ENCODE measurements at places on chromosomes 11 and 22. TPM values are rescaled to one million over a fixed set of nuclear protein-coding genes. Genes with fewer than 3 reads are reported as not detected.

Gene MAPK11
- total RNA-seq, result 7.8 TPM

Gene HTATIP2
- total RNA-seq, result 17.4 TPM

Gene HEPACAM
- total RNA-seq, result not detected

GRCh38 chr22:19870153-19871022 is 15.7 kb upstream of the GNB1L start:
- no peak for DNase-seq

GRCh38 chr11:103659743-103660142 is 376.7 kb upstream of the DDI1 start:
- DNase-seq, result no peak

- DNase-seq, result no peak
Measured at GRCh38 chr22:32861330-32861729, 59.8 kb downstream of the TIMP3 start.

- DNase-seq, result no peak
Measured at GRCh38 chr22:40819599-40820140, 524 bp upstream of the SLC25A17 start.
